ENCODE measurements at places on chromosomes 5 and 9.

DNA sequence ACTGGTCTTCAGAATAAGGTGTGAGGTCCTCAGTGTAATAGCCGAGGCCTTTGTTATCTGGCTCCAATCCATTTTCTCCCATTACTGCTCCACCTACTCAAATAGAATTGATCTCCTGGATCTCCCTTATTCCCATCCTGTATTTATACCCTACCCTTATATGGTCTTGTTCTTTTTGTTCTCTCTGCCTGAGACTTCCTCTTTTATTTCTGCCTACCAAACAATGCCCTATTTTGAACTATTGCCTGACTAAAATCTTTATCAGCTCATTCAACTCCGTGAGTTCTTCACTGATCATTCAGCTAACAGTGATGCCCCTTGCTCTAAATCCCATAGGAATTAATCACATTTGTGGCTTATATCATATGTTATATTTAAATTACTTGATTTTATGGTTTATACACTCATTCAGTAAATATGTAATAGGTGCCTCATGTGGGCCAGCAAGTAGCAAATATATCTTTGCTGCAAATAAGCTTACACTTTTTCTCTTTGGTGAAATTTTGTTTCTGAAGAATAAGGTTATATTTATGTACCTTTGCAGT lies 417.5 kb upstream of the MEF2C start:
- DNase-seq, result no peak

- no peak for DNase-seq
Observed at GRCh38 chr9:137295238-137295811, 6.7 kb downstream of the NRARP start.

- no peak for DNase-seq
Observed at GRCh38 chr9:74810200-74810599, 77.5 kb downstream of the TRPM6 start.

- DNase-seq, result no peak
Observed at GRCh38 chr5:102223542-102224477, 72.3 kb downstream of the SLCO4C1 start.

- no peak for DNase-seq
Observed at GRCh38 chr5:173823721-173824567, 64.2 kb upstream of the CPEB4 start.

- DNase-seq, result no peak
Observed at GRCh38 chr9:98732801-98733200, 24.1 kb upstream of the GABBR2 start.

DNA sequence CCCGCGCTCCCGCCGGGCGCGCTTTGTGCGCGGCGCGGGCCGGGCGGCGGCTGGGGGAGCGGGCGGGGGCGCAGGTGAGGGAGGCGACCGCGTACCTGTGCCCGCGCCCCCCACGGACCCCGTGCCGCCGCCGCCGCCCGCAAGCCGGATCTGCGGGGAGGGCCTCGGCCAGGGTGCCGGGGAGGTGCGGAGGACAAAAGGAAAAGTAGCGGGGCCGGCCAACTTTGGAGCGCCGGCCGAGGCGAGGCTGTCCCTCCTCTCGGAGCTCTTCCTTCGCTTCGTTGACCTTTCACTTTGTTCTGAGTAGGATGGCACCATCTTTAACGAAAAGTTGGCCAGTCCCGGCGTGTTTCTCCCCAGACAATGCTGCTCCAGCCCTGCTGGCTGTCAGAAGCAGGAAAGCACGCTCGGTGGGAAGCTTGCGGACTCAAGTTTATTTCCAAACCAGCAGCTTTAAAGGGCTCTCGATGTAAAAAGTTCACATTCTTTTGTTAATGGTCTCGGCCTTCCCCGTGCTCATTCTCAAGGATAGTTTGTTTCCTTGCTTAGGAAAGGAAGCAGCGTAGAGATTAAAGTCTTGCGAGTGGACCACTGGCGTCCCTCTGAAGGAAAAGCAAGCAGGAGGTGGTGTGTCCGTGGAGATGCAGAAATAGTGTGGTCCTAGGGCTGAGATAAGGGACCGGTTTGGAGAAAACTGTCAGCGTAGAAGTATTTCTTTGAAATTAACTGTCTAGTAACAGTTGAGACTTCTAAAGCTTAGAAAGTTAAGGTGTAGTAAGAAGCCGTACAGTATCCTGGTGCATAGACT lies 639 bp downstream of the EHMT1 start:
- no peak for DNase-seq

- no peak for DNase-seq
Observed at GRCh38 chr5:3659907-3660306, 64.3 kb downstream of the IRX1 start.

DNA sequence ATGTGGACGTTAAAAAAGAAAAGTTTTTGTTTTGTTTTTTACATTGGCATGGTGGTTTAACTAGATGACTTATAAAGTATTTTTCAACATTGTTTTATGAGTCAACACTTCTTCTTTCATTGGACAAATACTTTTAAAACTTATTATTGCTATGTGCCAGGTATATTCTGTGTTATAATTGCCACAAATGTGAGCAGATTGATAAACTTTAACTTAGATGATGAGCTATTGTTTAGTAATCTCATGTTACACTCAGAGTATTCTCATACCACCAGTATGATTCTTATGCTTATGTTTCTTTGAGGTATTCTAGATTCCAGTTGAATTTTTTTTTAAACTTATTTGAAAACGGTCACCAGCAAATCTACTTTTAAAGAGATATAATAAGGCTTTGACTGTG lies 60.3 kb downstream of the RASA1 start:
- no peak for DNase-seq

DNA sequence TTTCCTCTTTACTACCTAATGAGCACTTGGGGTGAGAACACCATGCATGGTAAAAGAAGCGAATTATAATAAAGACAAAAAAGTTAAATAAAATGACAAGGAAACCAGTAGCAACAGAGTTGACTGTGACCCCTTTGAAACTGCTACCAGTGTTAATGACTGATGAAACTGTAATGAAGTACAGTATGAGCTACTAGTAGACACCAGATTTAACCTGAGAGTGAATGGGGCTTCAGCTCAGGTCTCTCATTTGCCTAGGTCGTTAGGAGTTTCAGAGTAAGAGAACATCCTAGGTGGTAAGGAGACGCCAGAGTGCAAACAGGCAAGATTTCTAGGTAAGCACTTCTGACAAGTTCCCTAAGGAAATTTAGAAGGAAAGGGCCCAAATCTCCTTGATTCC lies 346.4 kb downstream of the BNC2 start:
- DNase-seq, result no peak

Data from stimulated activated CD4-positive, alpha-beta T cell treated with anti-CD3 and anti-CD28 coated beads, Interleukin-12 subunit alpha, Interleukin-12 subunit beta, amount 100 ng/mL, for 48 hours (primary cell).